ENCODE measurements at places on chromosomes 6 and 20. TPM values are rescaled to one million over a fixed set of nuclear protein-coding genes. Genes with fewer than 3 reads are reported as not detected.

EGFL8 gene
- 6.0 TPM for total RNA-seq

CCN2 gene
- total RNA-seq = 16.1 TPM

CAGE1 gene
- total RNA-seq = 0.37 TPM

AIF1 gene
- total RNA-seq = not detected

TCP11 gene
- not detected for total RNA-seq

COQ3 gene
- total RNA-seq = 10.9 TPM

CSNK2B gene
- 236 TPM for total RNA-seq

SCUBE3 gene
- total RNA-seq = 0.21 TPM

CYP39A1 gene
- total RNA-seq = 2.4 TPM

ZHX3 gene
- total RNA-seq = 13.5 TPM

LY6G6C gene
- 1.5 TPM for total RNA-seq

CDSN gene
- 0.14 TPM for total RNA-seq

TSBP1 gene
- total RNA-seq = not detected

RAB22A gene
- 17.3 TPM for total RNA-seq

SYTL3 gene
- total RNA-seq = 1.5 TPM

FOXO3 gene
- 26.2 TPM for total RNA-seq

KATNA1 gene
- 13.4 TPM for total RNA-seq

C4A gene
- total RNA-seq = 0.05 TPM

MEP1A gene
- 0.21 TPM for total RNA-seq

EFCAB8 gene
- total RNA-seq = not detected

DACT2 gene
- 0.63 TPM for total RNA-seq

PIGT gene
- 68.6 TPM for total RNA-seq

SLC22A2 gene
- total RNA-seq = not detected

PLEKHG1 gene
- 16.2 TPM for total RNA-seq

EEF1A2 gene
- 3.2 TPM for total RNA-seq

IL17F gene
- total RNA-seq = not detected

BTNL2 gene
- total RNA-seq = not detected

ACSS1 gene
- 1.3 TPM for total RNA-seq

ANKEF1 gene
- total RNA-seq = 9.0 TPM

EPPIN gene
- total RNA-seq = not detected

BANF2 gene
- not detected for total RNA-seq

PDYN gene
- total RNA-seq = not detected

CRIP3 gene
- total RNA-seq = not detected

POU5F1 gene
- 0.60 TPM for total RNA-seq

ADGB gene
- not detected for total RNA-seq

MAS1 gene
- total RNA-seq = not detected

ABCC10 gene
- 17.0 TPM for total RNA-seq

EYA2 gene
- total RNA-seq = 12.9 TPM

MRPS18B gene
- 60.3 TPM for total RNA-seq

TRIM31 gene
- not detected for total RNA-seq

FILIP1 gene
- not detected for total RNA-seq

SRF gene
- total RNA-seq = 29.9 TPM

ZNF318 gene
- 4.4 TPM for total RNA-seq

TCF15 gene
- total RNA-seq = not detected

KCNK16 gene
- not detected for total RNA-seq

MOG gene
- not detected for total RNA-seq

PDE7B gene
- 0.21 TPM for total RNA-seq

All from airway epithelial cell (primary cell).